ENCODE measurements at places on chromosomes 3 and 15.

GRCh38 chr15:31871166-31871886, 159.0 kb upstream of the CHRNA7 start:
- no peak for DNase-seq

- DNase-seq, result no peak
Measured at GRCh38 chr3:71488882-71489281, 94.6 kb downstream of the FOXP1 start.

DNA sequence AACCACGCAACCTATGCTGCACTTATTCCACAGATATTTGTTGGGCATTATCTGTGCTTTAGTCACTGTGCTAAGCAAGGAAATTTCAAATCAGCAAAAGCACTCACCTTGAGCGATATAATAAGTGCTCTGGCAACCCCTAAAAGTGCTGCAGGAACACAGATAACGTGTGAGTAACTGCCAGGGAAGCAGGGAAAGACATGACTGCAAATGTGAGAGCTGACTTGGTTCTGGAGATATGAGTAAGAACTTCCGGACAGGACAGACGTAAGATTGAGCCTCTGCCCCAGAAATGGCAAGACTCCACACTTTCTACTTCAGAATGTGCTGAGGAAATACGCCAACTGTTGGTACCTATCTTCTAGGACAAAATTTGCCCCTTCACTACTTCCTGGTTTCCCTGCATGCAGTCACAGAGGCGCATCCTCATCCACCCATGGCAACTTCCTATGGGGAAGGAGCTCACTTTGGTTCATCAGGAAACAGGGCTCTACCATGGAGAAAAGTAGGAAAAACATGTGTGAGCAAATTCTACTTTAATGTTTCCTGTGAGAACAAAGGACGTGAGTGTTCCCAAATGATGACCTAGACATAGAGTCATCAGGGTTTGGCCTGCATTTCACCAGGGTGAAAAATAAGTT, 41.7 kb downstream of the AQP9 start:
- DNase-seq, result no peak

- DNase-seq, result no peak
Measured at GRCh38 chr3:138448631-138449030, 14.2 kb downstream of the ESYT3 start.

GRCh38 chr3:148974726-148975125, 16.6 kb upstream of the GYG1 start:
- DNase-seq, result no peak

DNA sequence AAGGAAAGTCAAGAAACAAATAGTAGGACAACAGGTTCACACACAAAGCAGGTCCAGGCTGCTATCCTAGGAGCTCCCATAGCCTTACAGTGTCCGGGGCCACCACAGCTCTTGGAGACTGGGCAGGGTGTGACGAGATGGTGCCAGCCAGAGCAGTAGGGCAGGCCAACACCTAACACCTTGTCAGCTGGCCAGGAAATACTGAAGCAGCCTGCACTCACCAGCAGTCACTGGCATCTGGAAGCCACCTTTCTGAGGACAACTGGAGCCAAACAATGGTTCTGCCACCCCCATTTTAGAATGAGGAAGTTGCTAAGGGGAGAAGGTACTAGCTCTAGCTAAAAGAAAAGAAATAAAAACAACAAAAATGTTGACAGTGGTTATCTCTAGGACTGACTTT, 47.2 kb downstream of the CCDC12 start:
- no peak for DNase-seq

- DNase-seq, result no peak
Measured at GRCh38 chr3:43758592-43759225, 68.0 kb downstream of the ABHD5 start.
